Frontal cortex (tissue), 4 donors: ENCODE measurements at places on chromosomes 5 and 9. TPM values are rescaled to one million over a fixed set of nuclear protein-coding genes. Genes with fewer than 3 reads are reported as not detected.

DNA sequence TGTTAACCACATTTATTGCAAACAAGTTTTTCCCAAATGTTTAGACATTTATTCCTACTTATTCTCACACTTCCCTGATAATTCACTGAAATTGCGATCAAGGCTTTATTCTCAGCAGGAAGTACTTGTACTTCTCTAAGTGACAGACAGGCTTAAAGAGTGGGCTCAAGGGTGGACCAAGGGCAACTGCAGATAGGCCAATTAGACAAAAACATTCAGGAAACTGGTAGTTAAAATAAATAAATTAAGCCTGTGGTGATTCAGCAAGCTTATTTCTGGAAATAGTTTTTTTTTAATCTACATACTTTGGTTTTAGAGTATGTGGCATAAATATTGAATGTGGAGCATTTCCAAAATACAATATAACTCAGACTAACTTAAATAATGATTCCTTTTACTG, 136.1 kb downstream of the UGCG start:
- DNase-seq: no peak

DNA sequence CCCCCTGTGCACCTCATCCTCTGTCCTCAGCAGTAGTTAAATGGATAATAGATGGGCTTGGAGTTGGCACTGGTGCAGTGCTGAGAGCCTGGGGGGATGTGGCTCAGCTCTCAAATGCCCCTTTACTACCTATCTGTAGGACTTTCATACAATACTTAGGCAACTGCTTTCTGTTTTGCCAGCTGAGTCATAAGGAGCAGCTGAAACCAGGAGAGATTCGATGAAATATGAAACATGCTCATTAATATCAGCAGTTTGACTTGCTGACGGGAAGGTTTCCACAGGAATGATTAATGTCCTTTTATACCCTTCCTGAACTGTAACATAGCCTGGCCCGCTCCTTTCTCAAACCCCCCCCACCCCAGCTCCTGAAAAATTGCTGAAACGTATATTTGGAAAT, 142.6 kb downstream of the SAXO1 start:
- no peak for DNase-seq

DNA sequence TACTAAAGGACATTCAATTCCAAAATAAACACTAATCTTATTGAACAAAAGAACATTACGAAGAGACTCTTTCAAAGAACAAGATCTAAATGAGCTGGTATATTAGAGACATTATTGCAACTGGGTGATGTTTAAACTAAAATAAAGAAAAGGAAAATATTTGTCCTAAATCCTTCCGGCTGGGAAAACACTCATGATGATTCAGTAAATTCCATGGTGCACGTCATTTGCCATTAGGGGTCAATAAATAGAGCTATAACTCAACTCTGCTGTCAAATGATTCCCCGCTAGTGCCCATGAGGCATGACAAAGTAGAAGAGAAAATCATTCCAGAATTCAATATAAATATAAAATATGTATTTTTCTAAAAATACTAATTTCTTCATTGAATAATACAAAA, 565.5 kb upstream of the TUSC1 start:
- no peak for DNase-seq

KCNT1 gene
- total RNA-seq: 3.7 TPM

DNA sequence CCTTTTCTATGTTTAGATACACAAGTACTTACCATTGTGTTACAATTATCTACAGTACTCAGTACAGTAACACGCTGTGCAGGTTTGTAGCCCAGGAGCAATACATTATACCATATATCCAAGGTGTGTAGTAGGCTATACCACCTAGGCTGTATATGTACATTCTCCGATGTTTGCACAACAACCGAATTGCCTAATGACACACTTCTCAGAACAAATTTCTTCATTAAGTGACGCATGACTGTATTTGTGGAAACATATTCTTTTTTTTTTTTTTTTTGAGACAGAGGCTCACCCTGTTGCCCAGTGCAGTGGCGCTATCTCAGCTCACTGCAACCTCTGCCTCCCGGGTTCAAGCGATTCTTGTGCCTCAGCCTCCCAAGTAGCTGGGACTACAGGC, 4.0 kb upstream of the RAD23B start:
- DNase-seq: no peak

DNA sequence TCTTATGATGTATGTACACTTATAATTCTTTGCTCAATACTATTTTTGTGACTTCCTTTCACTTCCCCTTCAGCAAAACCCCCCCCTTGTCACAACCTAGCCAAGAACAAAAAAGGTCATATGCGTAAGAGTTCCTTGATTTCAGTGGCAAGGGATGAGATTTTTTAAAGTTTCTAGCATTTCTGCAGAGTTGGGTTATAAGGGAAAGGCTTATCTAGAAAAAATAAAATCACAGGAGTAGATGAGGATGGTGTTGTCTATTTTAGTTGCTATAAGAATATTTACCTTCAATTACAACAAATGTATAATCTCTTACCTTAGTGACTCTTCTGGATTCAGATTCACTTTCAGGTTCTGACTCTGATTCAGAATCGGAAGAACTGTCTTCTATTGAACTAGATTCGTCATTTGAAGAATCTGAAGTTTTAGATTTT, 184.6 kb downstream of the AP3B1 start:
- DNase-seq: no peak

DNA sequence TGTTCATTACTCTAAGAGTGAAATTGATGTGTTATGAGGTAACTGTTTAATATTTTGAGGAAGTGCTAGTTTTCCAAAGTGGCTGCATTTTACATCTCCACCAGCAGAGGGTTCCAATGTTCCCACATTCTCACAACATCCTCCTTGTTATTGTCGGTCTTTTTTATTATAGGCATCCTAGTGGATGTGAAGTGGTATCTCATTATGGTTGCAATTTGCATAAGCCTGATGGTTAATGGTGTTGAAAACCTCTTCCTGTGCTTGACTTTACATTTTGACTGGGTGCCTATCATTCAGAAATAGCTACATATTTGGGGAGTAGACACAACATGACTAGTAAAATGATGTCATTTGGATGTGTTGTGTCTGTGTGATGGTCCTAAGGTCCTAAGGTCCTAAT, 143.6 kb downstream of the MRPS30 start:
- no peak for DNase-seq

DNA sequence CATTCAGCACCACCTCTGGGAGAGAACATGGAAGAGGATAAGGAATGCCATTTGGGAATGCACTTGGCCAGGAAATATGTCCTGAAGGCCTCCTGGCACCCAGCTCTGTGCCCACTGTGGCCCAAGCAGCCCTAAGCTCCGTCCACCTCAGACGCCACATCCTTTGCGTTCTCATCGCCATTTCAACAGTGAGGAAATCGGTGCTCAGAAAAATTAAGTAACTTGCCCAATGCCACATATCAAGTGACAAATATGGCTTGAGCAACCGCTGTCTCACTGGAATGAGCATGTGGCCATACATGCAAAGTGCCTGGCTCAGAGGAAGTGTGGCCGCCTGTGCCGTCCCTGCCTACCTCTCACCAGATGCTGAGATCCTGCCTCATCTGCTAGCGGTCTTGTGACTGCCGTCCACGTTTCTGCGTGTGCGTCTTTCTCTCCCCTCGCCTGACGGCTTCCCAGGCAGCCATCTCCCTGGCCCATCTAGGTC, 984 bp upstream of the DOK3 start:
- DNase-seq: no peak

DNA sequence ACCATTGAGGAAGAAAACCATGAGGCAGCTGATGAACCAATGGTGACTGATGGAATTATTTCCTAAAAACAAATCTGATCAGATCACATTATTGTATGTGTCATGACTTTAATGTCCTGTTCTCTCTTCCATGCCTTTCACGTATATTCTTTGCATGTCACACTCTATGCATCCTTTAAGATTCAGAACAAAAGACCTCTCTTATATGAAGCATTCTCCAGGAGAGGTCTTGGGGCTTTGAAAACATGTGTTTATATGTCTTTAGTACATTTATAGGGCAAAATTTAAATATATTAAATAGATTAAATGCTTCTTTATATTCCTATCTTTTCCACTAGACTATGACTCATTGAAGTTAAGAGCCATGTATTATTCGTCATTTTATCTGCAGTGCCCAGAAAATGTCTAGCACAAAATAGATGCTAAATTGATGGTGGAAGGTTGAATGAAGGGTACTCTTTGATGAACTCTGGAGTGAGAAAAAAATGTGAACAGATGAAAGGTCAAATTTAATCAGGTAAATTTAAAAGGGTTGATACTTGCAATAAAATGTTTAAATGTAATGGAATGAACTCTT, 196.3 kb downstream of the PSAT1 start:
- DNase-seq: no peak

DNA sequence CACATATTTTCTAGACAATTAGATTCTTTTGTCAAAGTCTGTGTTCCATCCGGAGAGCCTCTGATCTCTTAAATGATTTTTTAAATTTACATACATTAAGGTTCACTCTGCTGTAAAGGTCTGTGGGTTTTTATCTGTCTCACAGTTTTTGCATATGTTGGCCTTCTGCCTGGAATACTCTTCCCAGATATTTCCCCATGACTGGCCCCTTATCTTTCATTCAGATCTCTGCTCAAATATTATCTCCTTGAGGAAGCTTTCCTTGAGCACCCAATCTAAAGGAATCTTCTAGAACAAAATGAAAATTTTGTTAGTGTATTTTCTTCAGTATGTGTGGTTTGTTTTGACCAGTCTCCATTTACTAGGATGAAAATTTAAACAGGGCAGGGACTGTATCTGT, 26.3 kb downstream of the FAF2 start:
- DNase-seq: no peak
